ENCODE measurements at places on chromosomes 2 and 18.

GRCh38 chr2:180679693-180680092 is 300.7 kb upstream of the UBE2E3 start:
- DNase-seq, result no peak

DNA sequence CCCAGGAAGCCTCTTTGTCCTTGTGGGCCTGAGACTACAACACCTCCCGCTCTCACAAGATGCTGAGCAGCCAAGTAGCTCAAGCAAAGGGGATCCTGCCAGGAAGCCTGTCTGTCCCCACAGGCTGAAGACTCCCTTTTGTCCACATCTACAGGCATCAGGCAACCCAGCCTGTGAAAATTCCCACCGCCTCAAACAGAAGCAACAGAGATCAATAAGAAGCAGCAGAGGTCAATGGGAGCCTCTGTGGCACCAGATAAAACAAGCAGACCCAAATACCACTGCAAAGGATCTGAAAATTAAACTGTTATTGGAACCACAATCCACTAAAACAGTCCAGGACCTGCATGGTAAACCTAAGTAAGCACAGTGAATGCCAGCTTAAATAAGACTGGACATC is 48.5 kb downstream of the ASXL2 start:
- no peak for DNase-seq

- DNase-seq, result no peak
Observed at GRCh38 chr2:233419602-233420391, 65.5 kb downstream of the DGKD start.

DNA sequence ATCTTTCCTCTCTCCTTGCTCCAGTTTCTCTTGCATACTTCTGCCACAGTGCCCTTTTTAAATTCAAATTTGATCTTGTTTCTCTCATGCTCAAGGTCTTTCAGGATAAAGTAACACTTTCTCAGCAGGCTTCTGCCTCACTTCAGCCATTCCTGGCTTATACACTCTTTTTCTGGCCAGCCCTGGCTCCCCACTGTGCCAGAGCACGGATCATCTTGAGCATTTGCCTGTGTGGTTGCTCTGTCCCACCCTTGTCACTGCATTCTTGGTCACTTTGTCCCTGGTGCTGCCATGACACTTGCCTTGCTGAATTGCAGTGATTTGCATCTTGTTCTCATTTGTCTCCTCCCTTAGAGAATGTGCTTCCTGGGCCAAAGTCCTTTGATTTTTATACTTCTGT is 634.3 kb downstream of the TMEM182 start:
- no peak for DNase-seq

DNA sequence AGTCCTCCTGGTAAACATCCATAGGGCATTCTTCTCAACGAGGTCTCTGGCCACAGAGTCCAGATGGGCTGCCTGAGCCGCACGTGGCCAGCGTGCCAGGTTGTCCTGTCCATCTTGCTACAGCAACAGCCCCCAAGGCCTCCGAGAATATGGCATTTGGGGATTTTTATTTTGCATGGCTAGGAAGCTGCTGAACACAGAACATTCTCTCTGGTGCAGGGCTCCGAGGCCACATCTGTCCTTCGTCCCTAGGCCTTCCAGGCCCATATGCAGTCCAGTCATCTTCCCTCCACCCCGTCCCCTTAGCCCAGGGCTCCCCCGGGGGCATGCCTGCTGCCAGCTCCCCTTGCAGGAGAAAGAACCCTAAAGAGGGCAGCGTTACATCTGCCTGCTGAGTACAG is 2.3 kb downstream of the HDAC4 start:
- DNase-seq, result no peak

DNA sequence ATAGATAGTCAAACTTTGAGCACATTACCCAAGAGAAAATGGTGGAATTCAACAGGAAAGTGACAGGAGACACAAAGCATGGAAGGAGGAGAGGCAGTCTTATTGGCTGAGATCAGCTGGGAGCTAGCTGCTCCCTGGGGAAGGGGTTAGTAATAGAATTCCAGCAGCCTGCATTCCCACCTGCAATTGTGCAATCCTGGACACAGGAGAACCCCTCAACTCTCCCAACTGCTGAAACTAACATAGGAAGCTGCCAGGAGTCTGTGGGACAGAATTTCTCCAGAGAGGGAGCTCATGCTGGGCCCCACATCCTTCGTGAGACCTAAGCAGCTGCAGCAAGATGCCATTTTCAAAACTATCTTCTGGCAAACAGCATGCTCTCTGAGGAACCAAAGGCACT is 69.8 kb upstream of the ACVR1C start:
- DNase-seq, result no peak

GRCh38 chr2:11389551-11390398 is 45.3 kb upstream of the ROCK2 start:
- DNase-seq, result no peak

DNA sequence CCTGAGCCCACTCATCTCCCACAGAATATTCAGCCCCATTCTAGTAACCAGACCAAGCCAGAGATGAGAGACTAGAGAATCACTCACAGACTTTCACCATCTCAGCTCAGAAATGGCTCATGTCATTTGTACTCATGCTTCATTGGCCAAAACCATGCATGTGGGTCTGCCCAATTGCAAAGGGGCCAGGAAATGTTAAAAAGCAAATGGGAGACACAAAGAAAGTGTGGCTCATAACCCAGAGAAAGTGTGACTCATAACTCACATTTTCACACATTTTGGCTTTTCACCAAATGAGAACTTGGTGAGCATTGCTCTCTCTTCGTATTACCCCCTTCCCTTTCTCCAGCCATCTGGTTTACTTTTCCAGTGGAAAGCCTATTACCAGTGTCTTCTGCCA is 66.2 kb downstream of the MDH1 start:
- no peak for DNase-seq

DNA sequence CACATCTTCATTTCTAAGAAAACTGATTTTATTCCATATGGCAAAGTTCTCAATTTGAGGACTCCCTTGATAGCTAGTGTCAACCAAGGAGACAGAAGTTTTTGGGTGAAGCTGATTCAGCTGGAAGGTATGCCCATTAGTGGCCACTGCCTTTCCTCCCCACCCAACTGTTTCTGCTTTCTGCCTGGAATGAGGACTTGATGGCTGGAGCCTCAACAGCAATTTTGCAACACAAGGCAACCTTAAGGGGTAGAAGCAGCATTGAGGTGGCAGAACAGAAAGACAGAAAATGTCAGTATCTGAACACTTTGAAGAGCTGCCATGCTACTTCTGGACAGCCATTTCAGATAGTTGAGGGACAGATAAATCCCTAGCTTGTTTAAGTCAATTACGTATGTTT is 47.0 kb downstream of the INHBB start:
- no peak for DNase-seq

- DNase-seq, result peak; percentile 39
Observed at GRCh38 chr2:29050591-29050990, 23.7 kb downstream of the PCARE start.

DNA sequence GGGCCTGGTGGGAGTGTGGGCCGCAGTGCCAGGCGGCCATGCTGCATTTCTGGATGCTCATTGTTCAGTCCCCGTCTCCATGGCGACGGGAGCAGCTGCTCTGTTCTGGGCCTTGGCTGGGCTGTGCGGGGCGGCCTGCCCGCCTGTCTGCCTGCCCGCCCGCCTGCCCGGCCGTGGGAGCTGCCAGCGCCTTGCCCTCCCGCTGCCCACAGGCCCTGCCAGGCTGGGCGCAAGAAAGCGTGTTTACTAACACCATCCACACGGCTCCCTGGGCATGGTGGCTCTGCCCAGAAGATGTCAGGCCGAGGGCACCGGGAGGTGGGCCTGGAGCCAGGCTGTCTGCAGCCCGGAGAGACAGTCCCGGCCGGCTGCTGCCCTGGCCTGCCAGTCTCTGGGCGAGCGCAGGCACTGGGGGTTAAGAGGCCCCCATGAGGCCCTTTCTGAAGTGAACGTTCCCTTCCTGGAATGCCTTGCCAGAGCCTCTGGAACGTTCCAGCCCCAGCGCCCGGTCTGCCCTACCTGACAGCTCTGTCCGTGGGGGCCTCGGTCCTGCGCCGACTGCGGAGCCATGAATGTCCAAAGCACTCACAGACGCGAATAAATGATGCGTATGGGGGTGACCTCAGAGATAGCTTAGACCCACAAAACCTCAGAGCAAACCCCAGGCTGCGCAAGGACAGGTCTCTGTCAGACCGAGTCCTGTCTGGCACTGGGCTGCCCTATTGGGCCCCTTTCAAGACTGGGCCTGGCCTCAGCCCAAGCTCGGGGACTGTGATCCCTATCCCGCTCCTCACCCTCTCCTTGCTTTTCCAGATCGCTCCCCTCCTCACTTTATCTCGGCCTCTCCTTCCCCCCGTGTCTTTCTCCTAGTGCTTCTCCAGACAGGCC is 44.3 kb downstream of the MYCN start:
- DNase-seq, result no peak

GRCh38 chr2:120693121-120693520 is 42.5 kb upstream of the GLI2 start:
- DNase-seq, result no peak

DNA sequence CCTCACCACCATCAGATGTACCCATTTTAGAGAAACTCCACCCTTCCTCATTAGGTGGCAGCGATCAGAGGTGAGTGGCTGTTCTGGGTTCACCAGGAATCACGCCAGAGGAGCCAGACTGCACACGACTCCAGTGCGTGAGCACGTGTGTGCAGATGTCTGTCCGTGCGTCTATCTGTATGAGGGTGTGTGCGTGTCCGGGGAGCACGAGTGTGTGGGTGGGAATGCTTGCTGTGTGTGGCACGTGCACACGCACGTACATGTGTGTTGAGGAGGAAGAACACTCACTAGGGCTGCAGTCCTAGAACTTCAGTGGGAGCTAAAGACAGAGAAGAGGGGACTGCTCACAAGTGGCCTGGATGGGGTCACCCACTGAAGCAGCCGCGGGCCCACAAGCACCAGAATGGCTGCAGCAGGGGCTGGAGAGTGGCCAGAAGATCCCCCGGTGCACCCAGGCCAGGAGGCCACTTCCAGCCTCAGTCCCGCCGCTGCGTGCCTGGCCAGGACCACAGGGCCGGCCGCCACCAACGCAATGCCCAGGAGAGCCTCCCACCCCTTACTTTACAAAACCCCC is 13.9 kb downstream of the HDAC4 start:
- no peak for DNase-seq

Data from SK-N-DZ (cell line).